Kidney epithelial cell (primary cell): ENCODE measurements at places on chromosomes 3 and 15. TPM values are rescaled to one million over a fixed set of nuclear protein-coding genes. Genes with fewer than 3 reads are reported as not detected.
A peak's percentile ranks its signal among the peaks of the same experiment; 100 is the strongest.

The GOLGA8G gene
- not detected in 2 replicates for total RNA-seq

DNA sequence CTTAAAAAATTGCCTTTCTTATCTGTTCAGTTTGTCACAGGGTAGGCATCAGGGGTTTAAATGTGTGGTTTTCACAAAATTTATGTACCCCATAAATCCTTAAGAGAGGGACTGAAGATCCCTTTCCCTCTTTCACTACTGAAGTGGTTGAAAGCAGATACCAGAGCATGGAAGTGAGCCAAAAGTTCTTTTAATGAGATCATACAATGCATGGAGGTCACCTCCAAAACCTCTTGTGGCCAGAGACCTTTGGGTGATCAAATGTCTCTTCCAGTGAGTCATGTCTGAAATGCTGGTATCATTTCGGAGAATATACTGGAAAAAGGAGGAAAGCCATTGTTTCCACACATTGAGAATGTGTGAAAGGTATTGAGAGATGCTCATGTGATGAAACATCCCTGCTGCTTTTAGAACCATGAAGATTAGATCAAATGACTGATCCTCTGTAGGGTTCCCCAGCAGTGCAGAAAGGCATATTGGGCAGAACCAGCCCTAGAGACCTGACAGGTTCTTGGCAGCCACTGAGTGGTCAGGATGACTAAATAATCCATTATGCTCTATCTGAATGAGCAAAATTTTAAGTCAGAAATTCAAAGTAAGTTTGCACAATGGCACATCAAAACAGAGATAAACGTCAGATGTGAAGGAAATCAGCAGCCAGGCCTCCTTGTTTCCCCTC is 165.8 kb upstream of the SLC2A2 start:
- peak; percentile 89 for DNase-seq

GRCh38 chr3:101279162-101279561 is 41.2 kb downstream of the IMPG2 start:
- DNase-seq = no peak

GRCh38 chr3:134059035-134059601 is 29.4 kb upstream of the SLCO2A1 start:
- no peak for DNase-seq

- DNase-seq = no peak
Observed at GRCh38 chr3:122946185-122946584, 81.4 kb downstream of the SEMA5B start.

GRCh38 chr3:181709537-181710279 is 2.0 kb upstream of the SOX2 start:
- peak; percentile 26 for DNase-seq
